ENCODE measurements at places on chromosomes 13 and 19. TPM values are rescaled to one million over a fixed set of nuclear protein-coding genes. Genes with fewer than 3 reads are reported as not detected.

DNA sequence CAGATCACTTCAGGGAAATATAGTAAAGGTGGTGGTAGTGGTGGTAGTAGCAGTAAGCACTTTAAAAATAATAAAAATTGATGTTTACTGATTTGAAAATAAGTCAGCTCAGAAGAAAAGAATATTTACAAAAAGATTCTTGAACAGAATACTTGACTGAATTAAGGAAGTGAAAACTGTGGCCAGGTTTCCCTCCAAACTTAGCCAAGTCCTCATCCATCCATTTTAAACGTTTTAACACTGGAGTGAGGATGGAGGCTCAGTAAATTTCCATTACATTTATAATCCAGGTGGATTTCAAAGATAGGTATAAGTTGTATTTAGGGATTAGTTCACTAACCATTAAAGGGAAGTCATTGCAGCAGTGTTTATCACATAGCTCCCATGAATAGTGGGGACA, 221.5 kb downstream of the RGCC start:
- DNase-seq = no peak

DNA sequence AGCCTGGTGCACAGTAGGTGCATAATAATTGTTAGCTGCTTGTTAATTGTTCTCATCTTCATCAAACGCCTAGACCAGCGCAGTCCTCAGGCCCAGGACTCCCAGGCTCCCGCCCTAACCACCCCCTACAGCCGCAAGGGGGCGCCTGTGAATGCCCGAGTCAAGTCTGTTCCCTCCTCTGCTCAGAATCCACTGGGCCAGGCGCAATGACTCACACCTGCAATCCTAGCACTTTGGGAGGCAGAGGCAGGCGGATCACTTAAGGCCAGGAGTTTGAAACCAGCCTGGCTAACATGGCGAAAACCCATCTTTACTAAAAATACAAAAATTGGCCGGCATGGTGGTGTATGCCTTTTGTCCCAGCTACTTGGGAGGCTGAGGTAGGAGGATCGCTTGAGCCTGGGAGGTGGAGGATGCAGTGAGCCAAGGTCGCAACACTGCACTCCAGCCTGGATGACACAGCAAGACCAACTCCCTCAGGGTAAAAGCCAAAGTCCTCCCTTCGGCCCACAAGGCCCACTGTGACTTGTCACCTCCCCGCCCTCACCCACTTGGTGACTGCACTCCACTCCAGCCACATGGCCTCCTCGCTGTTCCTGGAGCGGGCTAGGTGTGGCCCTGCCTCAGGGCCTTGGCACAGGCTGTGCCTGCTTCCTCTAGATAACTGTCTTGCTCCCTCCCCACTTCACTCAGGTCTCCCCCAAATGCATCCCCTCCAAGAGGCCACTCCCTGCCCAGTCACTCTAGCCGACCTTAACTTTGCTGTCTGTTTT, 9.1 kb downstream of the ZNF653 start:
- DNase-seq = peak; percentile 64

The ATP8B3 gene
- total RNA-seq = 0.48 TPM

GRCh38 chr19:3669082-3669946, 31.0 kb downstream of the PIP5K1C start:
- DNase-seq = no peak

DNA sequence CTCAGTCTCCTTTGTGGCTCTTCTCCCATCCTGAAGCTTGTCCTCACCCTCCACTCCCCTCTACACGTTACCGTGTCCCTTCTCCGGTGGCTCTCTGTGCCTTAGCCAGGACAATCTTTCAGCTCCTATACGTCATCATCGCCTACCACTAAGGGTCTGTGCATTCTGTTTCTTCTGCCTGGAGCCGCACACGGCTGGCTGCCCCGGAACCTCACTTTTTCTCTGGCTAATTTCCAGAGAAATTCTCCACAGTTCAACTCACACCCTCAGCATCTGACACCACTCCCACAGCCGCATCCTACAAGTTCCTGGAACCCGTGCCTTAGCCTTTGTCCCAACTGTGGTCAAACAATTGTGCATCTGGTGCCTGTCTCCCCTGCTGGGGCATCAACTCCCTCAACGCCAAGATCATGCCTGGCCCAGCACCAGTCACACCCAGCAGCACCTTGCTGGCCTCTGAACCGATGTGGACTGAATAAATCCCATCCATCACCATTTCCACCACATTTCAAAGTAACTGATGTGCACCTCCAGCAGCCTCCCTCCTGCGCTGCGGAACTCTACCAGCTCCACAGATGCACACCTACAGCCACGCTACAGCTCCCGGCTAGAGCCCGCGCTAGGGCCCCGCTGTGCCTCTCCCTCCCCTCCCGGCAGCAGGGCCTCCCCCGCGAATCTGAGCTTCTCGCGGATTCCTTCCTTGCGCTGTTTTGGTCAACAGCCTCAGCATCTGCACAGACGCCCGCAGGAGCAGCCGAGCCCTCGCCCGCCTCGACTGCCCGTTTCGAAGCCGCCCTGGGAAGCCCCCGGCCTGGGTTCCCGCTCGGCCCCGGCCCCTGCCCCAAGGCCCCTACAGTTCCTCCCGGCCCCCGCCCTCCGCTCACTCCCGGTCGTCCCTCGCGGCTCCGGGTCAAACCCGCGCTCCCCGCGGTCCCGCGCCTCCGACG, 689 bp downstream of the DCUN1D2 start:
- peak; percentile 70 for DNase-seq

GRCh38 chr13:33016414-33017322, at the start of gene KL:
KL (plus strand) TSS chr13:33016423; CDS start chr13:33016441, 18 bp downstream.
- no peak for DNase-seq

- DNase-seq = no peak
Measured at GRCh38 chr19:32195706-32196610, 149.5 kb upstream of the ZNF507 start.
